ENCODE measurements at places on chromosomes 5 and 9. TPM values are rescaled to one million over a fixed set of nuclear protein-coding genes. Genes with fewer than 3 reads are reported as not detected.

GRCh38 chr5:113764382-113764781, 250.9 kb downstream of the YTHDC2 start:
- DNase-seq, result no peak

The MOB3B gene
- 16.1 TPM for polyA plus RNA-seq

DNA sequence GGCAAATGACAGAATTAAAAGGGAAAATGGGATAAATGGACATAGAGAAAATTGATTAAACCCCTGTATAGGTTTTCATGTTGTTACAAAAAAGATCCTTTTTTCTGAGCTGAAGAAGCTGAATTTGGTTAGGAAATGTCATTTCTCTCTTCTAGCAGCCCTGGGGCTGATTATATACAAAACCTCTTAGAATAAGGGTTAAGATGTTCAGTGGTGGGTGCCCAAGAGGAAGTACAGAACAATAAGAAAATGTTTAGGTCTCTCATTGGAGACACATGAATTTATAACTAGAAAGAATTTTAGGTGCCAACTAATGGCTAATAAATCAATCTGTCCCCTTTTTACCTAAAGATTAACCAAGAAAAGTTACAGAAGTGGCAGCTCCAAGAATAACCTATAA, 14.2 kb downstream of the ABHD17B start:
- no peak for DNase-seq

GRCh38 chr5:138408023-138408422, 30.8 kb upstream of the REEP2 start:
- DNase-seq, result no peak

The QSOX2 gene
- 11.6 TPM for polyA plus RNA-seq

The KIF24 gene
- polyA plus RNA-seq, result 6.4 TPM

The CD14 gene
- 13.9 TPM for polyA plus RNA-seq

The RASEF gene
- 9.3 TPM for polyA plus RNA-seq

DNA sequence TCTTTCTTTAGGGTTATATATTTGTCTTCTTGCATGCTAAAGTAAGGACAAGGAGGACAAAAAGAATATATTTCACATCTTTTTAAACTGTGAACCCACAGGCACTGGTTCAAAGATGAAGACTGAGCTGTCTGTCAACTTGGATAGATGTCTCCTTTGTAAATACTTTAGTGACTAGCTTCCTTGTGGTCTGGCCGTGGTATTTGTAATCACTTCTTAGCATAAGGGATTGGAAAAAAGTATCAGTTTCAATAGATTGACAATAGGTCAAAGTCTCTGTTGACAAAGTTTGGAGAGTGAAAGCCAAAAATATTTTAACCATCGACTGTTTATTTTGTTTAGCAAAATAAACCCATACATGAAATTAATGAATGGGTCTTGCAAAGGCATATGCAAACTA, 91.4 kb downstream of the TMEM167A start:
- no peak for DNase-seq

- no peak for DNase-seq
Observed at GRCh38 chr5:6202968-6203365, 175.4 kb downstream of the MED10 start.

- DNase-seq, result no peak
Observed at GRCh38 chr9:126959336-126959735, 44.8 kb downstream of the RALGPS1 start.

DNA sequence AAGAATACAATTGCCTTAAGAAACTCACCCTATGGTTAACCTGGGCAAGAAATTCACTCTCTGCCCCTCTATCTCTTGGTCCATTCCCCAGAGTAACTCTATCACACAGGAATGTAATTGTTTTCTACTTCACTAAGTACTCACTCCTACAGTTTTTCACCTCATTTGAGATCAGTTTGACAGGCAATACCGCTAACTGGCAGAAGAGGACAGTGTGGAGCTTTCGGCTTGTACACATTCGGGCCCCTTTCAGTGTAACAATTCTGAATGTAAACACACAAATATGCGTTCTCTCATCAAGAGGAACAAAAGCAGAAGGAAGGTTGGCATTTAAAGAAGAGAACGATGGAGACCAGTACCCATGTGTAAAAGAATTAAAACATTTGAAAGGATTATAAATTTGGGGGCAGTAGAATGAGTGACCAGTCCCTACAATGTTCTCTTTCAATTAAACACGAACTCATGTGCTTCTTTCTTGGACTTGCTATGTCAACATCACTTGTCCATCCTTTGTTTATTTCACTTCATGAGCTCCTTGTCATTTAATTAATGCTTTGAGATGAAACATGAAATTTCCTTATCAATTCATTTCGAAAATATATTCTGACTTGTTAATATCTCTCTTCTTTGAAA, 188.5 kb upstream of the GRAMD2B start:
- DNase-seq, result no peak

The MTAP gene
- 36.8 TPM for polyA plus RNA-seq

The HACD4 gene
- polyA plus RNA-seq, result 9.4 TPM

The PRRX2 gene
- polyA plus RNA-seq, result 0.89 TPM

The C6 gene
- polyA plus RNA-seq, result 4.1 TPM

The STARD4 gene
- 38.9 TPM for polyA plus RNA-seq

GRCh38 chr9:25742256-25742655, 64.0 kb upstream of the TUSC1 start:
- no peak for DNase-seq

DNA sequence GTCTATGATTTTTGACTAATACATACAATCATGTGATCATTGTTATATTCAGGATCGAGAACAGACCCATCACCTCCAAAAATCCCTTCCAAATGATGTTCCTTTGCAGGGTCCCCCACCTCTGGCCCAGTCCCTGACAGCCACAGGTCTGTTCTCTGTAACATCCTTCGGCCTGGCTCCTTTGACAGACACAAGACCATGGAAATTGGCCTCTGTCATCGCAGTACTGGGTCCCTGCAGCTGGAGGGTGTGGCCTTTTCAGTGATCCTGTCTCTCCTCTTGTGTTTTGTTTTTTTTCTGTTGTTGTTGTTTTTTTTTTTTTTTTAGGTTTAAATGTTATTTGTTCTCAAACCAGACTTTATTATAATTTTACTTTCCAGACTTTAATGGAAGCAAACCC, 27.4 kb upstream of the ANKRD33B start:
- no peak for DNase-seq

- no peak for DNase-seq
Observed at GRCh38 chr5:1120236-1120999, 8.6 kb upstream of the SLC12A7 start.

DNA sequence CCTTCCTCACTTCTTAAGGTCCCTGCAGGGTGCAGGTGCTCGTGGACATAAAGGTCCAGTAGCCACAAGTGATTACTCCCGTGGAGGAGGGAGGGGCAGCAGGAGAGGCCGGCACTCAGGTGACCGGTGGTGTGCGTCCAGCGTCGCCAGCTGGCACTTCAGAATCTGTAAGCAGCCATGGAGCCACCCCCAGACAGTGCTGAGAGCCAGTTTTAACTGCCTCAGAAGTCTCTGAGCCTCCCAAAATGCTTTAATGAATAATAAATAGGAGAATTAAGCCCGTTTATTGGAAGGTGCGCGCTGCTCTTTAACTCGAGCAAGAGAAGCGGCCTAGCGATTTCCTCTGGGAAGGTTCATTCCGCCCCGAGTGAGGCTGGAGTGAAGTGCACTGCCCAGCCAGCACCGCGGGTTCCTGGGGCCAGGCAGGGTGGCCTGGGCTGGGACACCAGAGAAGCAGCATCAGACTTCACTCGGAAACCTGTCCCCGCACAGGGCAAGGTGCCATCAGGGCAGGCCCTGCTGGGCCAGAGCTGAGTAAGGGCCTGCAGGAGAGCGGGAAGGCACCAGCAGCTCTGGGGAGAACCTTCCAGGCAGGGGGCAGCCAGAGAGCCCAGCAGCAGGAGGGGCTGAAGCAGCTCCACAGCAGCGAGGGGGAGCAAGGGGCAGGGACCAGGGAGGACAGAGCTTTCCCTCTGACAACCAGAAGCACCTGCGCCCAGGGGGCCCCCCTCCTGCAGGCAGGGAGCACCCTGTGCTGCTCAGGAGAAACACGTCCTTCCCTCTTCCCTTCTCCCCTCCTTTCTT, 61.2 kb downstream of the VAV2 start:
- no peak for DNase-seq

The RBM18 gene
- polyA plus RNA-seq, result 38.7 TPM

Measured in left lung (tissue), 14 donors.